ENCODE measurements at places on chromosomes 16 and 17.

- no peak for DNase-seq
Measured at GRCh38 chr16:50596762-50597450, 48.7 kb downstream of the NKD1 start.

DNA sequence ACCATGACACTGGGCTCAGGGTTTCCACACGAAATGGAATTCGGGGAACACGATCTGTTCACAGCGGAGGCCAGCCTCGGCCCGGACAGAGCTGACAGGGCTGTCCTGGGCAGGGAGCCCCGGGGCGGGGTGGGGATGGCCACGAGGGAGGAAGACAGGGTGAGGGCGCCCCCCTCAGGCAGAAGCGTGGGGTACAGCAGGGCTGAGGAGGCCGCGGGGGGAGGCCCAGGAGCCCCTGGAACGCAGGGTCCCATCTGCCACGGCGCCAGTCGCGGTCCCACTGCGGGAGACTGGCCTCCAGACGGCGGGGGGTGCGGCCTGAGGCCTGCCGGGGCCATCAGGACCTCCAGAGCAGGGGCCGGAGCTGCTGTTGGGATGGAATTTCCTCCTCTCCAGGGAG, 75.9 kb downstream of the LMF1 start:
- DNase-seq, result no peak

GRCh38 chr16:85259832-85260167, 147.5 kb upstream of the CIBAR2 start:
- DNase-seq, result no peak

DNA sequence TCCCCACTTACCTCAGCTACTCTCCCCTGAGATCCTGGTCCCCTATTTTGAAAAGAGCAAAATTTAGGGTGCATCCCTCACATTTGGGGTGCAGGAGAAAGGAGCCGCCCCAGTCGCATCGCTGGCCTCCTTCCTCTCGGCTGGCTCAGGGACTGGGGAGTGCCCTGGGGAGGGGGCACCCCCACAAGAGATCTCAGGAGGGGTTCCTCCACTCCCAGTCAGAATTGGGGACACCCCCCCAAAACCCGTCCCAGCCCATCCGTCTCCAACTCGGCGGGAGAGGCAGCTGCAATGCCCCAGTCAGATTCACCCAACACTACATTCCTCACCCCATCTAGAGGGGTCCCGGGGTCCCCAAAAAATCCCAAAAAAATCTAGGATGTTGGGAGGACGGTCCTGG, 3.5 kb upstream of the BCL6B start:
- DNase-seq, result no peak

- no peak for DNase-seq
Measured at GRCh38 chr17:27776882-27777624, 23.3 kb downstream of the NOS2 start.

DNA sequence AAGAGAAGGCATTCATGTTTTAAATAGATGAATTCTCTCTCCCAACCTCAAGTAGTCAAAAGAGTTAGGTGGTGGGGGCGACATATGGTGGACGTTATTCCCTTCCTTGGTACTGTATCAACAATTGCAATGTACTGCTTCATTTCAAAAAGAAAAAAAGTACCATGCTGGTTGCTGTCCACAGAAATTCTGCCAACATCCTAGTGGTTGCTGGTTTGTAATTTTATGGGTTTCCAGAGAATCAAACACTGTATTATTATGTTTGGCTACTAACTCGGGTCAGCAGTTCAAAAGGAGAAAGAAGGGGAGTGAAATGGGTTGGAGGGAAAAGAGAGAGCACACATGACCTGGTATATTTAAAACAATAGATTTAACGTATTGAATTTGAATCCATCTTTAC, 61.1 kb upstream of the KCNJ16 start:
- DNase-seq, result no peak

DNA sequence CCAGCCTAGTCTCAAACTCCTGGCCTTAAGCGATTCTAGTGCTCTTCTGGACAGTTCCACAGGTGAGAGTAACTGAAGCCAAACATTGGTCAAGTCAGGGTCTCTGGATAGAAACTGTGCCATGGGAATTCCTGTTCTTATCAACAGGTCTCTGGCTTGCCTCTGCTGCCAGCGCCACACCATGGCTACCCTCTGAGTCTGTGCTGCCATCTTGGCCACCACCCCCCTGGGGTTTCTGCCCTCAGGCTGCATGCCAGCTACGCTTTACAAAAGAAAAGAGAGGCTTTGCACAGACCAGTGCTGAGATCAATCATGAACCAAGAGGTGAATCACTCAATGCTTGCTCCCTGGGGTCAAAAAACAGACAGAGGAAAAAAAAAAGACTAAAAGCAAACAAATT, 24.4 kb upstream of the CREBBP start:
- no peak for DNase-seq

DNA sequence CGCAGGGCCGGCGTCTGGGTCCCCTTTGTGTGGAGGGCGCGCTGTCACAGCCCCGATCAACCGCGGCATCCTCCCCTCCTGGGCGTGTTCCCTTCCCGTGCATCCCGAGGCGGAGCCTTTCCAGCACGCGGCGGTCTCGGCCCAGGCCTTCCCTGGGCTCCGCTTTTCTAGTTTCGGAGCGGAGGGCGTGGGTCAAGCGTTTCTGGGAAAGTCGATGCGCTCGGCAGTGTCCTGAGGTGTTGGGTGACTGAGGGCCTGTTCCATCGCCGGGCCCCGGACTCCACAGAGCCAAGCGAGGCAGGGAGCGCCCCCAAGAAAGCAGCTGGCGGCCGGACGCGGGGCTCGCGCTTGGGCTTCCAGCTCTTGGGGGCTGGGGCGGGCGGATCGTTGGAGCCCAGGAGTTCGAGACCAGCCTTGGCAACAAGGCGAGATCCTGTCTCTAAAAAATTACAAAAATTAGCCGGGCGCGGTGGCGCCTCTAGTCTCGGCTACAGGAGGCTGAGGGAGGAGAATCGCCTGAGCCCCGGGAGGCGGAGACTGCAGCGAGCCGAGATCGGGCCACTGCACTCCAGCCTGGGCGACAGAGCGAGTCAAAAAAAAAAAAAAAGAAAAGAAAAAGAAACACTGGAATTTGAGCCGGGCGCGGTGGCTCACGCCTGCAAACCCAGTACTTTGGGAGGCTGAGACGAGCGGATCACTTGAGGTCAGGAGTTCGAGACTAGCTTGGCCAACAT, 806 bp downstream of the IFT140 start:
- no peak for DNase-seq

DNA sequence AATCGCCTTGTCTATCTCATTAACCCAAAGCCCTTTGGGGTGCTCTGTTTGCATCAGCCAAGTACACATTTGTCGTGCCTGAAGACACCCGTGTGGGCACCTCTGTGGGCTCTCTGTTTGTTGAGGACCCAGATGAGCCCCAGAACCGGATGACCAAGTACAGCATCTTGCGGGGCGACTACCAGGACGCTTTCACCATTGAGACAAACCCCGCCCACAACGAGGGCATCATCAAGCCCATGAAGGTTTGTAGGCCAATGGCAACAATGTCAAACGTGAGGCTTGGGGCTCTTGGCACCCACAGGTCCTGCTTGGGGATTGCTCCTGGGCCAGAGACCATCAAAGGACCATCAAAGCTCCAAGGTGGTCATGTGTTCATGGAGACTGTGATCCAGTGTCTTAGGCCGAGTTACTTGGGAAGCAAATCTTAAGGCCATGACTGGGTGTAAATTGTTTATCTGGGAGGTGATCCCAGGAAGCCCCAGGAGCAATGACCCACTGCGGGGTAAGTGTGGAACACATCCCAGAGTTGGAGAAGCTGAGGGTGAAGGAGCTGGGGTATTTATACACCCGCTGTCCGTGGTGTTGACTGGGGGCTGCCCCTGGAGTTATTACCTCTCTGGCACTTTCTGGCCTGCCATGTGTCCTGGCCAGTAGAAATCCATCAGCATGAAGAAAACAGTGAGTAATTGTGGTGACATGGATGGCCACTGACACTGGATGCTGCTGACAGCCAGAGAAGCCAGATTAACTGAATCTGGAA, 24.0 kb downstream of the CDH5 start:
- no peak for DNase-seq

- no peak for DNase-seq
Measured at GRCh38 chr17:47243737-47244598, 9.7 kb upstream of the ITGB3 start.

DNA sequence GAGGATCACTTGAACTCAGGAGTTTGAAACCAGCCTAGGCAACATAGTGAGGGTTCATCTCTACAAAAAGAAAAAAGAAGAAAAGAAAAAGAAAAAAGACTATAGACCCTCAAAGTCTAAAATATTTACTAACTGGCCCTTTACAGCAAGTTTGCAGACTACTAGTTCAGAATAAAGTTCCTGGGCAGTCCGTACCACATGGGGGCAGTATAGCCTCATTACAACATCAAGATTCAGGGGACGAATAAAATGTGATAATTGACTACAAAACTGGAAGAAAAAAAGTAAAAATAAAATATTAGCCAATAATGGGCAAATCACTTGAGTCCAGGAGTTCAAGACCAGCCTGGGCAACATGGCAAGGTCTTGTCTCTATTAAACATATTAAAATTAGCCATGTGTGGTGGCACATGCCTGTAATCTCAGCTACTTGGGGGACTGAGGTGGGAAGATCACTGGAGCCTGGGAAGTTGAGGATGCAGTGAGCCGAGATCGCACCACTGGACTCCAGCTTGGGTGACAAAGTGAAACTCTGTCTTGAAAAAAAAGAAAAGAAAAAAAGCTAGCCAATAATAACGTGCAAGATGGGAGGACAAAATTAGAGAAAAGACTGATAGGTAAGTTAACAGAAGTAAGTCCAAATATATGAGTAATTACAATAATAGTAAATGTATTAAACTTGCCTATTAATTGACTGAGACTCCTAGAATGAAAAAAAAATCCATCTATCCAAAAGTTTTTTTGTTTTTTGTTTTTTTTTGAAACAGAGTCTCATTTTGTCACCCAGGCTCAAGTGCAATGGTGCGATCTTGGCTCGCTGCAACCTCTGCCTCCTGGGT, 129.4 kb upstream of the SEC14L1 start:
- peak; percentile 20 for DNase-seq

DNA sequence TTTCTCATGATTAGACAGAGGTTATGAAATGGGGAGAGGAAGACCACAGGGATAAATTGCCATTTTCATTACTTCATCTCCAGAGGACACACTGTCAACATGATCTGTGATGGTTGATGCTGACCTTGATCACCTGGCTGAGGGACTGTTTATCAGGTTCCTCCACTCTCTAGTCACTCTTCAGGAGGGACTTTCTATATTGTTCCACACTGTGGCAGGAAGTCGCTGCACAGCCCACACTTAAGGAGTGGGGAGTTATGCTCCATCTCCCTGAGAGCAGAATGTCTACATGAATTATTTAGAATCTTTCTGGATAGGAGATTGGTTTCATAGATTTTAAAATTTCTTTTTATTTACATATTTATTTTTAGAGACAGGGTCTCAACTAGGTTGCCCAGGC, 46.7 kb downstream of the CYB5B start:
- no peak for DNase-seq

- DNase-seq, result no peak
Measured at GRCh38 chr17:13283606-13284005, 265.8 kb upstream of the ELAC2 start.

- DNase-seq, result no peak
Measured at GRCh38 chr17:53032861-53033271, 789.9 kb upstream of the KIF2B start.

DNA sequence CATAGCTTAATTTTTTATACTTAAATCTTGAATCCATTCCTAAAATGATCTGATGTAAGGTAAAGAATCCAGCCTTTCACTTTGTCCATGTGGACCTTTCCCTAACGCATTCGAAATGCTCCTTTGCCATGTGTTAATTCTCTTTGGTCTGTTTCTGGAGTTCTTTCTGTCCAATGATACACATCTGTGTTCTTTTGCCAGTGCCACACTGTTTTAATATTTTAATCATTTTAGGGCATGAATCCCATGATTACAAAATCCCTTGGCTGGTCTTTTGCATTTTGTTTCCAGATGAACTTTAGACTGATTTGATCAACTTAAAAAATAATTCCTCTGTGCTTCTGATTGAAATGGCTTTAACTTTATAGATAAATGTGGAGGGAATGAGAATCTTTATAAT, 74.1 kb downstream of the NTN1 start:
- DNase-seq, result no peak

DNA sequence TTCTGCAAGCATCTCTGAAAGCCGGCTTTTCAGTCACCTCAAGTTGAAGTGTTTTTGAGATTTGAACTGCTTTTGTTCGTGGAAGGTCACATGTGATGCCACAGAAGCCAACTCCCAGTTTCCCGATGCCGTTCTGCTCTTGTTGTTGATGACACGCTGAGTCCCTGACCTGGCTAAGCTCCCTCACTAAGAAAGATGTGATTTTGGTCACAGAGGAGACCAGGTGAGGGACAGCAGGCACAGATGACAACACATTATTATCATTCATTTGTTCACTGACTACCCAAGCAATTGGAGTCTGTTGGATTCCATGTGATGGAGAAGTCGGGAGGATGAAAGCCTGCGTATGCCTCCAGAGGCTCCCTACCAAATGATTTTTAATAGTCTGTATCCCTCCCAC, 822.4 kb upstream of the RBFOX1 start:
- no peak for DNase-seq

GRCh38 chr17:18191967-18192366, 8.3 kb downstream of the ALKBH5 start:
- no peak for DNase-seq

DNA sequence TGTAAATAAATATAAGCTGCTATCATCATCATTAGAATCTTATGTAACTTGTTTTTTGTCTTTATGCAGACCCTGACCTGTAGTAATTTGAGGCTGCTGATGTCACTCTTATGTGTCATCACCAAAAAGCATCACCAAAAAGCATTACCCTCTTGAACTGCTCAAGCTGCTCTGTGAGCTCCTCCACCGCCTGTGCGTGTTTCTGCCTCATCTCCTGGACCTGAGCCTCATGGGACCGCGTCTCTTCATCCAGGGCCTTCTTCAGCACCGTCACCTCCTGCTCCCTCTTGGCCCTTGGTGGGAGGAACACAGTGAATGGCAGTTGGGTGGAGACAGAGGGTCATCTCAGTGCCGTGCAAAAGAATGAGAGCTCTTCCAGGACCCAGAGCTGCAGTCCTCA, 82.4 kb downstream of the NDE1 start:
- DNase-seq, result no peak

- DNase-seq, result no peak
Measured at GRCh38 chr16:52254746-52255145, 292.2 kb downstream of the TOX3 start.

GRCh38 chr17:82866590-82867191, 26.9 kb upstream of the ZNF750 start:
- DNase-seq, result no peak

GRCh38 chr17:72466199-72466598, 345.4 kb downstream of the SOX9 start:
- no peak for DNase-seq
